NCI-H526 treated with DMSO at 0.1 percent for 48 hours (cell line): ENCODE measurements at places on chromosomes 7 and 10.

GRCh38 chr10:116170815-116171250 lies 102.2 kb downstream of the GFRA1 start:
- DNase-seq: no peak

DNA sequence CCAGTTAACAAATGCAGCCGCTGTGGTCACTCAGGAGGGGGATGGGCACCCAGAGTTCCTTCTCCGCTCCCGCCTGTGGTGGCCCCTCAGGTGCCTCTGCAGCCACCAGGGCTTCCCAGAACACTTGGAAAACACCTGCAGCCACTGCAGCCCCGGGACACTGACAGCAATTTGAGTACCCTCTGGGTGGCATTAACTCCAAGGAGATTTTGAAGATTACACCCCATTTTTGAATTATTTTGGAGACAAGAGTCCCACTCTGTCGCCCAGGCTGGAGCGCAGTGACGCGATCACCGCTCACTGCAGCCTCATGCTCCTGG lies 32.2 kb downstream of the IL15RA start:
- no peak for DNase-seq

GRCh38 chr10:14270370-14270769 lies 60.4 kb downstream of the FRMD4A start:
- DNase-seq: no peak

GRCh38 chr7:155017834-155018233 lies 14.9 kb upstream of the PAXIP1 start:
- no peak for DNase-seq

DNA sequence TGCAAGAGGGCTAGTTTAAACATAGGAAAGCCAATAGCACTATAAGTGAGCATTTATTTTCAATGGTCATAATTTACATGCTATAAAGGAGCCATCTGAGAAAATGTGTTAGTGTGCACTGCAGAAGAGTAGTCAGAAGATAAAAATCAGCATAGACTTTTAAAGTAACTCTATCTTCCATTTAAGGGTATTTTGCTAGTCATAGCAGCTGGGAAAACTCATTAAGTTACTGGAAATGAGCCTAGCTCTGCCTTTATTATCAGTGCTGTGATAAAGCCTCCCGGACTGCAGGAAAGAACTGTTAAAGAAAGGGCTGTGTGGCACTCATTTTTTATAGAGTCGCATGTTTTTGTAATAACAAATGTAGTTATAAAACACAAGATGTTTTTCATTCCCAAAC lies 825.8 kb upstream of the POM121L12 start:
- DNase-seq: no peak

GRCh38 chr7:31633894-31634494 lies 53.0 kb upstream of the PPP1R17 start:
- DNase-seq: peak; percentile 57

- no peak for DNase-seq
Measured at GRCh38 chr10:113565364-113565763, 12.5 kb downstream of the HABP2 start.

- peak; percentile 82 for DNase-seq
Measured at GRCh38 chr10:20986049-20986448, 88.9 kb upstream of the NEBL start.

DNA sequence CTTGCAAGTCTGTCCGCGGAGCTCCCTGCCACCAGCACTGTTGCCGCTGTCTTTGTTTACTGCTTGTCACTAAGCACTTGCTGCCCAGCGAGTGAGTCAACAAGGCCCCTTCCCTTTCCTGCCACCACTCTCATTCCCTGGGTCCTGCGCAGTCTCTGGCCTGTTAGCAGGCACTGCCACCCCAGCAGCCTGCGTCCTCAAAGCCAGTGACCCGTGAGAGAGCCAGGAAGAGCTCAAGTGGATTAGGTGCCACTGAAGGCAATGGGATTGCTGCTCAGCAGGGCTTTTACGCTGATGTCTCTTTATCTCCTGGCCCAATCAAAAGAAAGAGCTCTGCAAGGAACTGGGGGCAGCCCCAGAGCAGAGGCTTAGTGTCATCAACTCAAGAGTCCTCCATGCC lies at the start of gene FRMPD2:
Gene FRMPD2 (minus strand): TSS at position 61 of the 400 bp plus-strand sequence. CDS start 129 bp downstream, outside the sequence.
- no peak for DNase-seq

DNA sequence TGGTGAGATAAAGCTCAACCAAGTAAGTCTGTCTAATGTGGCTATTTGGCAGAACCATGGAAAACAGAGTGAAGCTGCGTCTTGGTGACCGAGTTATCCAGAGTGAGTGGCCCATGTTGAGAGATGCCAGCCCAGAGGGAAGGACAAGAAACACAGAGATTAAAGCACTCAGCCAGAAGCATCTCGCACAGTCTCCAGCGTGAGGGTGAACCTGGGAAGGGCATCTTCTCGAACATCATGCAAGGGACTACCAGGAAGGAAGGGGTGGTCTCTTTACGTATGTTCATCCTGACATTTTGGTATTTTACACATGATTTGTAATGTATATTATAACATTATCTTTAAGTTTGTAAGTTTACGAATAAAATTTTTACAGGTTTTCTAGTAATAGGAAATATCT lies 146.4 kb downstream of the TCERG1L start:
- no peak for DNase-seq

DNA sequence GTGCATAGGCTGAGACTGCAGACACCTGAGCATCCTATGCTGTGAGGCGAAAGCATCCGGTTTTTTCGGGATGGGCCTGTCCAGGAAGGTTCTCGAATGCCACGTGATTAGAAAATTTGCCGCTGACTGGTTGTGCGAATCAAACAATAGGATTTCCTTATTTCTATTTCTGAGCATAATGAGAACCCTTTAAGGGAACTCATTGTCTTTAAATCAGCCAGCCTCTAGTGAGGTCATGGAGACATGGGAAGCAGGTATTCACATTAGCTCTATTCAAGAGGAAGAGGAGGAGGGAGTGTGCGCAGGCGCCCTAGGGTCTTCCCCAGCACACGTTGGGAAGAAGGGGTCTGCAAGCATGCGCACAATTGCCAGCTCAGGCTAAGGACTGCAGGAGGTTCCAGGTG lies 5.6 kb downstream of the GIMAP1 start:
- DNase-seq: no peak

GRCh38 chr7:44366986-44367385 lies 41.6 kb upstream of the CAMK2B start:
- DNase-seq: no peak

DNA sequence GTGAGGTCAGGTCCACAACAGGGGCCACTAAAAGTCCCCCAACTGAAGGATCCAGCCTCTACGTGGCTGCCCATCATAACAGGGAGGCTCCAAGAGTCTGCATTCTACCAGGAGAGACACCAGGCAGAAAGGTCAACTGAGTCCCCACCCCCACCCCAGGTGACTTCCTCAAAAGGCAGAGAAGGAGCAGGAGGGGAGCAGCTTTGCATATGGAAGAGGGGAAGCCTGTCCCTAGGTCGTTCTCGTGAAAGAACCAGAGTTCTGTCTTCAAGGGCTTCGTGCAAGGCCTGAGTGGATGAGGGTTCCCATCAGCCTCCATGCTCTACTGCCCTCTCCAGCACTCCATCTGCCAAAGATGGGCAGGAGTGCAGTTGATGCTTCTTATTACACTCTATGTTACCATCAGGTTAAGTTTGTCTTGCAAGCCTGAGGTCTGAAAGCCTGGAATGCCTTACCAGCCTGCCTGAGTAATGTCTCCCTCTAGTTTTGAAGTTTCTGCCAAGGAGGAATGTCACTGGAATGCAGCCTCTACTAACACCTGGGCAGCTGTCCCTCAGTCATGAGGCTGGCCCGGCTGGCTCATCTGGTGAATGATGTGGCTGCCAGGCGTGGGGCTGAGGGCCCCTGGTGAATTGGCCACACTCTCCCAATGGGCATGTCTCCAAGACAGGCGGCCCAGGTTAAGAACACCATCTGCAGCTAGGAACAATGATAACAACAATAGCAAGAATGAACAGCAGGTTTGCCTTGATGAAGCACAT lies 54.3 kb upstream of the SMNDC1 start:
- DNase-seq: no peak

DNA sequence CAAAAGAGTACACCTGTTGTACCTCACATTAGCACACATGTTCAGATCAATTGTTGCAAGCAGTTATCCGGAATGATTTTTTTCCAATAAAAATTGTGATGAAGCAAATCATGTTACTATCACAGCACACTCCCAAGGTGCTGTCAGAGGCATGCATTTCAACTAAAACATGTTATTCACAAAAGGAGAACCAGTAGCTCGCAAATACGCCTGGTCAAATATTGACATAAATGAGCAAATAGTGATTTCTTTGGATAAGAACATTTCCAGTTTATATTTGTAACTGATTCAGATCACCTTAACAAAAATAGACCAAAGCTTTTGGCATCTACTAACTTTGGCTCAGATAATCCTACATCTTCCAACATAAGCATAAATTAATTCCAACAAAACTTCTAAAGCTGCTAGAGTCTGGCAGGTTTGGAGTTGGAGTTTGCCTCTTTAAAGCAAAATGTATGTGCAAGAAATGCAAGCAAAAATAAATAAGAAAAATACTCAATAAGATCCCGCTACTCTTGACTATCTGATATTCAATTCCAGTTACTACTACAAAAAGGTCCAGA lies 208.0 kb downstream of the SFMBT2 start:
- DNase-seq: no peak
